ENCODE measurements at places on chromosomes 7 and 10.

- no peak for DNase-seq
These were observed 112.8 kb downstream of the PTPN20 start for GRCh38 chr10:47024046-47024322.

DNA sequence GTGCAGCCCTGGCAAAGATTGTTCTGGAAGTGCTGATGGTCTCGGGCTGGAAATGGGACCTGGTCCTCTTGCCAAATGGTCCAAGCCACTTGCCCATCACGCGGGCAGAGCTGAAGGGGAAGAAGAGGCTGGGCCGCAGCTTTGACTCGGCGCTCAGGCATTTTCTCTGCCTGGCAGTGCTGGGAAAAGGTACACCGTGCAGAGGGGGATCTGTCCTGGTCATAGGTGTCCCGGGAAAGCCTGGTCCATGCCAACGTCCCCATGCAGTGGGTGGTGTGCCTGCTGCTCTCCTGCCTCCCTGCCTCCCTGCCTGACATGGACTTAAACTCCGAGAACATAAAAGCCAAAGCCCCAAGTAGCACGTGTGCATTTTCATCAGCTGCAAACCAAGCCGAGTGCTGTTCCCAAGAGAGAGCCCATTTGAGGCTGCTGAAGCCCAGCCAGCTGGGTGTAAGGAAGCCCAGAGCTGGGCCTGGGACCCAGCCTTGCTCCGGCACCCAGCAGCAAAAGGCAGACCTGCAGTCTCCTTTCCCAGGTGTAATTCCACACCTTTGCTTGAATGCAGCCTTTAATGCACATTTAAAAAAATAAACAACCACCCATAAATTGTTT is 72.7 kb downstream of the TCERG1L start:
- no peak for DNase-seq

GRCh38 chr10:127990846-127991542 is 84.1 kb downstream of the PTPRE start:
- peak; percentile 87 for DNase-seq

DNA sequence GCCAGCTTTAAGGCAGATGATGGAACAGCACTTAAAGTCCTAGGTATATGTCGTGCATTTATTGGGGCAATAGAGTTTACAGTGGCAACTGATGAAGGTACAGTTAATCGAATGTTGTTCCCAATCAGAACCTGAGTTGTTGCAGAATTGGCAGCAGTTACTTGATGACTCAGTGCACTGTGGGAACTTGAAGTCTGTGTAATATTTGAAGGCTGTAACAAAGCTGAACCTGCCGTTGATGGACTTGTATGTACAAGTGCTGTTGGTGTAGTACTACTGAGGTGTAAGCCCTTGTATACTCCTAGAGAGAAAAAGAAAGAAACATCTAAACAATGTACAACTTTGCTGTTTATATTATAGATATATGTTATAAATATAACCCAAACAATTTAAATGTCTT is 75.3 kb downstream of the EPC1 start:
- no peak for DNase-seq

- no peak for DNase-seq
These were observed 33.4 kb downstream of the PRKAR2B start for GRCh38 chr7:107077699-107078516.

DNA sequence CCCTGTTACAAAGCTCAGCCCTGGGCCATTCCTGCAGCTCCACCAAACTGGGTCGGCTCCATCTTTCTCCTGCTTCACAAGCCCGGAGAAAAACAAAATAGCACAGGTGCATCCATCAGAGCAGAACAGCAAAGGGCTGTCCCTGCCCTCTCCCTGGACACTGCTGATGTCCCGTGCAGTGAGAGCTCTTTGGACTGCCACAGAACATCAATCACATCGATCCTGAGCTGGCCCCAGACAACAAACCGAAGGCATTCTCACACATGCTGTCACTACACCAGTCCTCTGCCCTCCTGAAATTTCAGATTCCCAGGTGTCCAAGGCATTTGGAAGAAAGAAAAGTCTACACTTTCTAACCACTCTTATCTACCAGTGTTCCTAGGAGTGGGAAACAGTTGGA is 427.1 kb upstream of the ZMIZ1 start:
- DNase-seq, result no peak

GRCh38 chr7:66016131-66016461 is 34.1 kb upstream of the GUSB start:
- peak; percentile 17 for DNase-seq

DNA sequence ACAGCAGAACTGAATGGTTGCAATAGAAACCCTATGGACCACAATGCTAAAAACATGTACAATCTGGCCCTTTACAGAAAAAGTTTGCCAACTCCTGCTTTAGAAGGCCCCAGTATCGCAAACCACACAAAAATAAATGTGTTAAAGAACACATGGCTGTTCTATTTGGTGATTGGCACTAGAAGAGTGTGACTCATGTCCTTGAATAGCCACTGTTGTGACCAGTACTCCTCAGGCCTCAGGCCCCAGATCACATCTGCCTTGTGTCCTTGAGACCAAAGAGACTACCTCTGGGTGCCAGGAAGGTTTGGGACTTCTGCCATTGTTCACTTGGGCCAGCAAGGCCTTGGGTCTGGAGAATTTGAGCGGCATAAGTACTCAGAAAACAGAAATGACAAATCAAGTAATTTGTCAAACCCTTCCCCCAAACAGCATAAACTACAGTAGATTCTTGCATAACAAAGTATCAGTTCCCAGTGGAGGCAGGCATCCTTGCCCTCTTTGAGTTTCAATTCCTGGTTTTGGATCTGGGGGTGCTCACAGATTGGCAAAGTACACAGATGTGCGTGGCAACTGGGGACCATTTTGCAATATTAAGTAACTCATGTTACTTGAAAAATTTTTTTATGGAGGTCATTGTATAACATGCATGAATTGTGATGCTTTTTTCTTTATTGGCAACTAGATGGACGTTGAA is 50.2 kb downstream of the MTURN start:
- no peak for DNase-seq

DNA sequence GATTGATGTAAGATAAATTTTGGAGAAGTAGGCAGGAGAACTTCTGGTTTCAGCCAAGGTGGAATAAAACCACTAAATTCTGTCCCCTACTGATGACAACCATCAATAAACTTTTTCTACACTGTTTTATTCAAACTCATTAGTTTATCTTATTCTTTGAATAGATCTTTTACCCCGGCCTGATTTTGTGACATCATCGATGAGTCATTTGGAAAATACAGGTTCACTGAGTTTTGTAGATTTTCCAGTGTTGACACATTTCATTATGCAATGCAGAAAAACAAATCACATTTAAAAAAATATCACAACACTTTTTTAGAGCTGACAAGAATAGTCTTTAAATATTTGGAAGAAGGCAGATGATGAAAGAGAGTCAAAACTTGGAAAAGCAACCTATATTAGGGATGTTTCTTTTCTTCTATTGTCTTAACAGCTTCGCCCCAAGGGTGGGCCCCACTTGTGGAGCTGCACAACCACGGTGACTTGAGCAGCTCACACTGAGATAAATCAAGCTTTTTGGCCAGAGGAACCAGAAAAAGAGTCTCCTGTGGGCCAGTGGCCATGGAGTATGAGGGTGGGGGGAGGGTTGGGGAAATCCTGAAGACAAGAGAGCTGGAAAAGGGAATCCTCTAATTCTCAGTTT is 112.8 kb downstream of the PTEN start:
- no peak for DNase-seq

- DNase-seq, result no peak
These were observed 286.4 kb upstream of the MEOX2 start for GRCh38 chr7:15972862-15973275.

- DNase-seq, result no peak
These were observed 87.9 kb downstream of the KMT2E start for GRCh38 chr7:105101864-105102263.

- DNase-seq, result peak; percentile 83
These were observed 91.9 kb upstream of the NPY start for GRCh38 chr7:24192053-24192452.

GRCh38 chr7:86664486-86664885 is 20.8 kb downstream of the GRM3 start:
- DNase-seq, result no peak

DNA sequence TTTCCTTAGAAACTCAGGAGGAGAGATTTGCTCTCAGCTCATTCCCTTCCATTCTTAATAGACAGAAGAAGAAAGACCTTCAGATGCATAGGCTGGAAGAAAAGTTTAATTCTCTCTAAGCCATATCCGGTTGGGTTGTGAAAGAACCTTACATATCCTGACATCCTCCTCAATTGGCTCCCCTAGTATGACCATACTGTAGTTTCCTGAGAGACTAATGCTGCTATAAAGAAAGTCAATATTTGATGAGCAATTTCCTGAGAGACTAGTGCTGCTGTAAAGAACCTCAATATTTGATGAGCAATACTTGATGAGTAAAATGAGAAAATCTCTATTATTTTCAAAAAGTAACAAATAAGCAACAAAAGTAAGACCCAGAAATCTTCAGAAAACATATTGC is 888.5 kb upstream of the SORCS1 start:
- DNase-seq, result no peak

GRCh38 chr7:81924494-81924893 is 154.6 kb upstream of the HGF start:
- no peak for DNase-seq

- no peak for DNase-seq
These were observed 27.1 kb downstream of the PRF1 start for GRCh38 chr10:70575486-70575873.

- DNase-seq, result no peak
These were observed 166.4 kb downstream of the CHN2 start for GRCh38 chr7:29360633-29361625.
